Activated naive CD8-positive, alpha-beta T cell treated with anti-CD3 and anti-CD28 coated beads for 36 hours (primary cell): ENCODE measurements at places on chromosomes 2 and 18. TPM values are rescaled to one million over a fixed set of nuclear protein-coding genes. Genes with fewer than 3 reads are reported as not detected.

DNA sequence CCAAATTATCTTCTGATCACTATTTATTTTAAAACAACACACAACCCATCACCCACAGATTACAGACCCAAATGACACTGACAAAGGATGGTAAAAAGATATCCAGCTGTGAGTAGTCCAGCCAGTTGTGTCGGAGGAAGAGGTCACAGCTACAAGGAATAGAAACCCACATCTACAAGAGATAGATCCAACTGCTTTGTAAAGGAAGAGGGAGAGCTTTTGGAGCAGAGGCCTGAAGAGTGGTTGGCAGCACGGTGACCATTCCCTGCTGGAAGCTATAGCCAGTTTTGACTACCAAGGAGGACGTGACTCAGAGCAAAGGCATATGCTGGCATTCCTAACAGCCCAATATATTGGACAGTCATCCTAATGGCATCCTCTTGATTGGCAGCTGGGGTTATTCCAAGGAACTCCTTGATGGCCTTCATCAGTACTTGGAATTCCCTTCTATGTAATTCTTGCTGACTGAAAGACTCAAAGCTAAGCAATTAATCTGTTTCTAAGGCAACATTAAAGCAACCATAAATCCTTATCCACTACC, 17.1 kb downstream of the SLC8A1 start:
- no peak overlapping the region for H3K4me3 ChIP-seq
- no peak for DNase-seq
- no peaks in the 10 kb centered on the region for H3K4me1 ChIP-seq
- H3K27ac ChIP-seq = no peak overlapping the region

- H3K36me3 ChIP-seq = no peaks in the 10 kb centered on the region
- no peak overlapping the region for H3K27ac ChIP-seq
- no peaks in the 10 kb centered on the region for H3K4me1 ChIP-seq
- no peaks in the 10 kb centered on the region for H3K27me3 ChIP-seq
These were observed 40.0 kb upstream of the BIN1 start for GRCh38 chr2:127146820-127147502.

GRCh38 chr2:49754381-49754780, 600.1 kb upstream of the FSHR start:
- H3K27ac ChIP-seq = no peak overlapping the region
- DNase-seq = no peak
- no peaks in the 10 kb centered on the region for H3K27me3 ChIP-seq
- no peak overlapping the region for H3K4me3 ChIP-seq

MAL gene
- total RNA-seq = 52.9 TPM

CXCR1 gene
- not detected for total RNA-seq

MBP gene
- total RNA-seq = 45.9 TPM
